ENCODE measurements at places on chromosomes 13 and 19.
A peak's percentile ranks its signal among the peaks of the same experiment; 100 is the strongest.

DNA sequence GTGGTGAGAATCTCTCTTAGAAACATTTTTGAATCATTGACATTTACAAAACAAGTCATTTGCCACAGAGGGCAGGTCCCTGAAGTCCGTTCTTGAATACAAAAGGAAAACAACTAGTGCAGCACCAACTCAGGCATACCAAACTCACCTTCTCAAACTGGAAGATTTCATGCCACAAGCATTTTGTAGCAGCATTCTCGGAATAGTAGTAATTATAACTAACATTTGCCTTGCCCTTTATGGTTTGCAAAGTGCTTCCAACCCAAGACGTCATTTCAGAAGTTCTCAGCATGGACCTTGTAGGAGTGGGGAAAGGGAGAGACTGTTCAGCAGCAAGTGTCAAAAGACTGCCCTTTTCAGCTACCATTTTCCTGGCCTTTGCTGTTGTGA lies 344.6 kb downstream of the RFC3 start:
- DNase-seq: no peak

DNA sequence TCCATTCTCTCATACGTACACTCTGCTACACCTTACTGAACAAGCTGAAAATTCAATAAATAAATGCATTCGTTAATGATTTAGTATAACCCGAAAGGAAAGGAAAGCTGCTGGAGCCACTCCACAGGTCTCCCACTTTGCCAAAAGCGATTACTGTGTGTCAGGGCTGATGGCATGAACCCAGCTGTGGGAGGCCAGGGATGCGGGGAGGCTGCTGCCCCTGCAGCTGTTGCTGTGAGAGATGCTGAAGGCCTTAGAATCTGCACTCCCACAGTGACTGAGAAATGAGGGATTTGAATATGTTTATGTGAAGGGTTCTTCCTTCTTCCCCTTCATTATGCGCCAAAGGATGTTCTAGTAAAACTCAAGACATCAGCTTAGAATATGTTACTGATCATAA lies 58.7 kb upstream of the NBEA start:
- no peak for DNase-seq

DNA sequence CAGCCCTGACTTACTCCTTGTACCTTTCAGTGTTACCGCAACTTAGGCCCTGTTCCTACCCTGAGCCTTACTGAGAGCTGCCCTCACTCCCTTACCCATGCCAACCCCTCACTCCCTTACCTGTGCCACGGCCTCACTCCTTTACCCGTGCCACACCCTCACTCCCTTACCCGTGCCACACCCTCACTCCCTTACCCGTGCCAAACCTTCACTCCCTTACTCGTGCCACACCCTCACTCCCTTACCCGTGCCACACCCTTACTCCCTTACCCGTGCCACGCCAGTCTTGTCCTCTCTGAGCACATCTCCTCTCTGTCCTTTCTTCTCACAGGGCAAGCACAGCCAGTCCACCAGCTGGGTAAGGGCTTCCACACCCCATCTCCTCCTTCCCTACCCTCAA lies 20.3 kb downstream of the AXL start:
- no peak for DNase-seq

DNA sequence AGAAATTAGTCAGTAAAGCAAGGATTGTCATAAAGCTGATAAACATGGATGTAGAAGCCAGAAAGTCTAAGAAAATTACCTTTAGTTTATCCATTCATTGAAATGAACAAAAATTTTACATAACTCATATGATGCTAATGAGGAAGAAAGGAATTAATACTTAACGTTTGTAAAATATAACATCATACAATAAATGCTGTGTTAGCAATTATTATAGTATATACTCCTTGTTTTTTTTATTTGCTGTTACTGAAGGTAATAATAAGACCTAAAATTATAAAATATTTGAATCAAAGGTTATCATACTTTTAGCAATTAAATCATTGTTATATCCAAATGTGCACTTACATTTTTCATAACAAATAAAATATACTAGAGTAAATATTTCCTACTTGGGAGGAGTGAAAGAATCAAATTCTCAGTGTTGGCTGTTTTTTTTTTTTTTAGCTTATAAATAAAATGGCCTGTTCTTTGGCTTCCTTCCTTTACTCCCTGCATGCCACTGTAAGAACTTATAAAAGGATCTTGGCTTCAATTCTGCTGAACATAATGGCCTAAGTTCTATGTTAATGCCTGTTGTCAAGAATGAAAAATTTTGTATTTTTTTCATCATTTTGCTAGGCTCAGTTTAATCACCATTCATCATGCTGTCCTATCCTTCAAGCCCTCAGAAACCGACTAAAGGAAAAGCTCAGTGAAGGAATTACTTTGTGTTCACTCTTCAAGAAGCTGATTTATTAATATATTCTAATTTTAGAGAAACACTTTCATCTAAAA lies 167.4 kb upstream of the SLITRK1 start:
- no peak for DNase-seq

DNA sequence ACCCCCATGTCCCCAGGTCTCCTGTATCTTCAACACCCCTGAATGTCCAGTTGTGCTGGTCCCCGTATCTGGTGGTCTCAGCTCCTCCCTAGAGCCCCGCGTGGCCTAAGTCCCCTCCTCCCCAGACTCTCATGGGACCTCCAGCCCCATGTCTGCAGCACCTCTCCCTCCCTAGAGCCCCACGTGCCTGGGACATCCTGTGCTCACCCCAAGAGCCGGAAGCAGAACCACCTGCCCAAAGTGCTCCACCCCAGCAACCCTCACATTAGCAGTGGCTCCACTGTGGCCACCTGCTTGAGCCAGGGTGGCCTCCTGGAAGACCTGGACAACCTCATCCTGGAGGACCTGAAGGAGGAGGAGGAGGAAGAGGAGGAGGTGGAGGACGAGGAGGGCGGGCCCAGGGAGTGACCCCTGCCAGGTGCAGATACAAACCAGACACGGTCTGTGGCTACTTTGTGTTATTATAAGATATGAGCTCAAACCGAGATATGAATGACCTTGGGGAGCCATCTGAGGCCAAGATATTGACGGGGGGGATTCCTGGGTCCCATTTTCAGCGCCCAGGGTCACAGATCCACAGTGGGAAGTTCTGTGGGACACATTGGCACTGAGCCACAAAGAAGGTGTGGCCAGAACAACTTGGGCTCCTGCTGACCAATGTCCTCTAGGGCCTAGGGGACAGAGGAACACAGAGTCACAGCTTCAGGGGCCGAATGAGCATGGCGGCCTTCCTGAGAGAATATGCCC lies 6.0 kb downstream of the SHFL start:
- DNase-seq: no peak

DNA sequence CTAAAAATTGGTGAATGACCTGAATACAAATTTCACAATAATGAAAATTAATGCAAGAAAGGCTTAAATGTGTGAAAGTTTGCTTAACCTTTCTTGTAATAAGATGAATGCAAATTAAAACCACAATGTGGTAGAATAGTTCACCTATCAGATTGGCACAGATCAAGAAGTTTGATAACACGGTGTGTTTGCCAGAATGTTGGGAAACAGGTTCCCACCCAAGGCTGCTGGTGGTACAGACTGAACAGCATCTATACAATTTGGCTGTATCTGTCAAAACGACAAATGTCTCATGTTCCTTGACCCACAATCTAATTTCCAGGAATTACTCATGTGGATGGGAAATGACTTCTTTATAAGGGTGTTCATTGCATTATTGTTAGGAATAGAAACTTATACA lies 8.6 kb upstream of the IRS2 start:
- no peak for DNase-seq

DNA sequence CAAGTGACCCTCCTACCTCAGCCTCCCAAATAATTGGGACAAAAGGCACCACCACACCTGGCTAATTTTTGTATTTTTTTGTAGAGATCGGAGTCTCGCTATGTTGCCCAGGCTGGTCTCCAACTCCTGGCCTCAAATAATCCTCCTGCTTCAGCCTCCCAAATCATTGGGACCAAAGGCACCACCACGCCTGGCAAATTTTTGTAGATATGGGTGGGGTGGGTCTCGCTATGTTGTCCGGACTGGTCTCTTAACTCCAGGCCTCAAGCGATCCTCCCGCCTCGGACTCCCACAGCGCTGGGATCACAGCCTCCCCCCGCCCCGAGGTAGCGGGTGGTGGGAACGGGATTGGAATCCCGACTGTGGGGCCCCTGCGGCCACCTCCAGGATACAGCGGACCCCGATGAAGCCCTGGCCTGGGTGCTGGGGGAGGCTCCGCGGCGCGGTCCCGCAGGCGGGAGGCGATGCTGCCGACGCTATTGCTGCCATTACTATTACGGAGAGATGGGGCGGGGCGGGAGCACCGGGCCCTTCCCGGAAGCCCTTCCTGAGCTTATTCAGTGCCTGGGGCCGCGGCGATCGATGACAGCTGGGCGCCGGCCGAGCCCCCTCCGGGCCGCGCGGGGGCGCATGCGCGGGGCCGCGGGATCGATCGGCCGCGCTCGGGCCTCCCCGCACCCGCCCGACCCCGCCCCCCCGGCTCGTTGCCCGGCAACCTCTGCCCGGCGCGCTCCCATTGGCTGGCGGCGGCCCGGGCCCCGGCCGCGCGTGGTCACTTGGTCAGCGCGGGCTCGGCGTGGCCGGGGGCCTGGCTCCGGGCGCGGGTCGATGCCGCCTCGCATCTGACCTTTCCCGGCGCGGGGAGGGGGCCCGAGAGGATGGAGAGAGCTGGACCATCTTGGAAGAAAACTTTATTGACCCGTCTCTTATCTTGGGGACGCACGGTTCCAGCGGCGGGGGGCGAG lies 27.9 kb upstream of the ONECUT3 start:
- peak; percentile 49 for DNase-seq

GRCh38 chr19:4705413-4706131 lies 18.1 kb downstream of the DPP9 start:
- DNase-seq: no peak

DNA sequence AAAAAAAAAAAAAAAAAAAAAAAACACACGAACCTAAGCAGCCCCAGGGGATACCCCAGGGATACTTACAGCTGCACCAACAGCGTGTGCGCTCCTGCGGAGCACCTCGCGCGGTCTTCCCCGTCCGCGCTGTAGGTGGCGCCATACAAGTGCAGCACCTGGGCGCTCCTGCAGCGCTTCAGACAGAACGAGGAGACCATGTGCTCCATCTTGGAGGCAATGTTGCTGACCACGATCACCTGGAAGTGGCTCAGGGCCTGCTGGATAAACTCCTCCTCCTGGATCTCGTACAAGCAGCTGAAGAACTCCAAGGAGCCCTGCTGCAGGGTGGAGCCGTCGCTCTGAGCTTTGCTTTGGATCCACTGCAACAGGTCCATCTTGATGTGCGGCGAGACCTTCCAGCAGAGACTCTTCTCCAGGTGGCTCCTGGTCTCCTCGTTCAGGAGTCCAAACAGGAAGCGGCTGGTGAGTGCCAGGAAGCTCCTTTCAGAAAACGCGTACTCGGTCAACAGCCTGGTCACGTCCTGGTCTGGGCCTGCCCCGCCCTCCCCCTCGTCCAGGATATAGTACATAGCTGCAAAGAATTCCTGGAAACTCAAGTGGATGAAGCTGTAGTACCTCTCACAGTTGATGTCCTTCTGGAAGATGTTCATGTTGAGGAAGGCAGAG lies 14.5 kb downstream of the NLRP12 start:
- no peak for DNase-seq

GRCh38 chr13:49351871-49352270 lies 92.0 kb downstream of the CAB39L start:
- no peak for DNase-seq

- DNase-seq: no peak
Observed at GRCh38 chr13:105908586-105908985, 626.9 kb downstream of the EFNB2 start.

DNA sequence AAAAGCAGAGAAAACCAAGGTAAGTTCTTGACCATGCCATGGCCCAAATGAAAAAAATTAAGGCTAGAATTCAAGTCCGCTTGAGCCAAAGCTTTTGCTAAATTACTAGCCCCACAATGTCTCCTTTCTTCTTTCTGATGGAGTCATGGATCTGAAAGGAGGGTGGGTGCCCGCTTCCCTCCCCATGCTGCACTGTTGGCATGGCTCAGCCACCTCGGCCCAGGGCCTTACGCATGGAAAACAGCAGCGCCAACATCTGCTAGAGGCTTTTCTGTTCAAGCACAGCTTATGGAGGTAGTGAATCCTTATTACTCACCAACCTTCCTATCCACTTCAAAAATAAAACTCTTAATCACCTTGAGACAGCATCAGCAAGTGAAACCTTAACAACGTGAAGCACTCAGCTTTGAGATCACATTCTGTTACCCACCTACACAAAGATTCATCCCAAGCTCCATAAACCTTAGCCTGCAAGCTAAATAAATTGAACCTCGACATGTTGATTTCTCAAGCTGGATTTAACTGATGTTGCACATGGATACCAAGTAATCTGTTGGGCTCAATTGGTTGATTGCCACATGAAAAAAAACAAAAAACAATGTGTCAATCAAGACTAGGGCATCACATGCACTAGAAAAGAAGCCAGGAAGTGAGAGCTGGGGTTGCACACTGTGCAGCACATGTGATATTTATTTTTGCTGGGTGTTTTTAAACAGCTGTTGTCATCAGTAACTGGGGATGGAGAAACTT lies 43.4 kb downstream of the TPT1 start:
- DNase-seq: no peak

GRCh38 chr19:3788996-3789778 lies 3.0 kb upstream of the MATK start:
- no peak for DNase-seq

DNA sequence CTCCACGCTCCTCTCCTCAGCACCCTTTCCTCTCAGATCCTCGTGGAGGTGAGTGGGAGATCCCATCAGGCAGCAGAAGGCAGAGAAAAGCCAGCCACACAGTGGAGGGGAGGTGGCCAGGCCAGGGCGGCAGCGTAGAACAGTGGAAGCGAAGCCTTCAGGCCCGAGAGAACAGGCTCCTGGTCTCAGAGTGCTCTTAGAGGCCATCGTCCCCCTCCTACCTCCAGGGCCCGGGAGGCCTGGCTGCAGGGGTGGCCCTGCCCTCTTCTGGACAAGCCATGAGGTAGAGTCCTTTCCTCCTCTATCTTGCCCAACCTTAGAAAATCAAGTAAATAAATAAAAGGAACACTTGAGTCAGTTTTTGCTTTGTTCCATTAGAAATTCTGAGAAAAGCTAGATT lies 202.0 kb downstream of the KATNAL1 start:
- no peak for DNase-seq

DNA sequence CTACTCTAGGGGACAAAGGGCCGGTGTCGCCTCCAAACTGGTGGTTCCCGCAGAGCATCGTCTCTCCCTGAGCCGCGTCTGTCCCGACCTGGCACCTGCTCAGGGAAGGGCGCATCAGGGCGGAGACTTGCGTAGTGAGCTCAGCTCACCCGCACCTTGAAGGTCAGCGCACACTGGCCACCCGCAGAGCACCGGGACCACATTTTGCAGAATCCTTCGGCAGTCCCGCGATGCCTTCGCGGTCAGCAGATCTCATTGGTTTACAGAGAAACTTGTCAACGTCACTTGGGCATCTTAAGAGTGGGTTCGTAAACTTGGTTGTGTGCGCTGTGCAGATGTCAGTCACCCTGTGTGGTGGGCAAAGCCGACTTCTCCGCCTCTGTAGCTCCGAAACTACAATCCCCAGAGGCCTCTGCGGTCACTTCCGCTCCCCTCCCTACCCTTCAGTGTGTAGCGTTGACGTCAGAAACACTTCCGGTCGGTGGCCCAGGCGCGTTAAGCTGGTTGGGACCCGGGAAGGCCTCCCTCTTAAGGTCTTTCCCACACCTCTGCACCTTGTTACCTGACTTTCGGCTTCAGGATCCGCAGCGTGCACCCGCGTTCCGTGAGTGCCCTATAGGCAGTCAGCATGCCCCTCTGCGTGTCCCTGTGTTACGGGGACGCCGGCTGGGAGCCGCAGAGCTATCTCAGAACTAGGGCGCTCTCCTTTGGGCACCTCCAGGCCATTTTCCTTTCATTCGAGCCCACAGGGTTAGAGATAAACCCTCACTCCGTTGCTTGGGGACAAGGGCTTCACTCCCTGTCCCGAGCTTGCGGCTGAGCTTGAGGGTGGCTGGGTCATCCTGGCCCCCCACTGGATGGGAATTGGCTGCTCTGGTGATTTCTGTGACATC lies 36.5 kb upstream of the ZNF527 start:
- DNase-seq: peak; percentile 77
